ENCODE measurements at places on chromosomes 6 and 20. TPM values are rescaled to one million over a fixed set of nuclear protein-coding genes. Genes with fewer than 3 reads are reported as not detected.

DNA sequence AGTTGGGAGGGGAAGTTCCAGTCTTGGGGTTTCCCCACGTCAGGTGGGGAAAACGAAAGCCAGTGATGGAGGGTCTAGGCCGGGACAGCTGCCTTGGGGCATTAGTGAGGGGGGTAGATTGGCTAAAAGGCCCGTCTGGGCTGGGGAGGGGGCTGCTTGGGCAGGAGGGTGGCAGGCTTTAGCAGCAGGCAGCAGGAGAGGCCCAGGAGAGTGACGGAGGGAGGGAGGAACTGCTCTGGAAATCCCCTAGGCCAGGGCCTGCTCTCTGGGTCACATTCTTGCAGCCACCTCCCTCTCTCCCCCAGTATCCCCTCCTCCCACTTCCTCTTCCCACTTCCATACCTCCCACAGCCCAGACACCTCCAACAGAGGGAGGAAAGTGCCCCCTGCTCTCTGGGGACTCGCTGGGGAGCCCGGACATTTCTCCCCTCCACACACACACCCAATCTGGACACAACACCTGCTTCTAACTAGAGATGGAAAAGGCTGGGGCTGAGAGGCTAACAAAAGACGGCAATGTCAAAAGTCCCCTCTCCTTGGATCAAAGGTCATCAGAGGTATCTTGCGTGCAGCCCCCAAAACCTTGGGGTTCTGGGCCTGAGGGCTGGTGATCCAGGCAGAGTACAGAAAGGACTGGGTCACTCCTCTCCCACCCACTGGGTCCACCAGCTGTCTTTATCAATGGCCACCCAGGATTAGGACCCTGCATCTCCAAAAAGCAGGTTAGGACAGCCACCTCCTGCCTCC is 1.8 kb downstream of the NFKBIE start:
- no peak for DNase-seq

PROKR2 gene
- 40.4 TPM for total RNA-seq

DNA sequence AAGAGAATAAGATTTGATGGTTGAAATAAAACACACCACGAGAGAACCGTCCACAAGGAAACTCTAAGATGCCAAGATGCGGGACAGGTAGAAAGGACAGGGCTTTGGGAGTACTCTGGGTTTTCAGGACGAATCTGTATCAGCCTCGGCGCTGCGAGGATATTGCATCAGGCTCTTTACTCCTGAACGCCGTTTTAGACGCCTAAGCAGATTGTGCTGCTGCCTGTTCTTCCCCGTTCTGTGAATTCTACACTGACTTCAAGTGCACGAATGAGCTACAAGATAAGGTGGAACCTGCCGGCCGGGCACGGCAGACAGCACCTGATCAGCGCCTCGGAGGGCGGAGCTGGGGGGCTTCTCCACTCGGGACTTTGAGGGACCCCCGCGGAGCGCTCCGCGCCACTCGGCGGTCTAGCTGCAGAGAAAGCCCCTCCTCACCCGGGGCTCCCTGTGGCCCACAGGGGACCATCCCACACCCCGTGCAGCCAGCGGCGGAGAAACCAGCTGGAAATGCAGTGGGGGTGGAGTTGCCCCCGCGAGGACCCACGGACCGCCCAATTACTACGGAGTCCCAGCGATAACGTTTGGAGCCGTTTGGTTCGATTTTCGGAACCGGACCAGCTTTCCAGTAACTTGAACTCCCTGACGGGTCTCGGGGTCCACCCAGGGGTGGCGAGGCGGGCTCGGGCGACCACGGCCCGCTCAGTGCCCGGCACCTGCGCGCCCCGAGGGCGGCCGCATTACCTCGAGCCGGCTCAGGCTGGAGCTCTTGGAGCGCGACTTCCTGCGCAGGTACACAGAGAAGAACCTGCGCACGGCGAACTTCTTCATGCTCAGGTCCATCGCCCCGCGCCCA is 646 bp downstream of the RPS6KA2 start:
- no peak for DNase-seq

PRKN gene
- 5.9 TPM for total RNA-seq

GRCh38 chr20:46583411-46584214 is 33.2 kb upstream of the OCSTAMP start:
- no peak for DNase-seq

GRCh38 chr6:168397012-168397411 is 44.0 kb upstream of the SMOC2 start:
- no peak for DNase-seq

Data from occipital lobe (tissue), 3 donors.